Right forelimb (tissue), 1 donor: ENCODE measurements at places on chromosomes 6 and 20.

GRCh38 chr6:137222381-137222780, 3.2 kb upstream of the IFNGR1 start:
- DNase-seq = no peak

DNA sequence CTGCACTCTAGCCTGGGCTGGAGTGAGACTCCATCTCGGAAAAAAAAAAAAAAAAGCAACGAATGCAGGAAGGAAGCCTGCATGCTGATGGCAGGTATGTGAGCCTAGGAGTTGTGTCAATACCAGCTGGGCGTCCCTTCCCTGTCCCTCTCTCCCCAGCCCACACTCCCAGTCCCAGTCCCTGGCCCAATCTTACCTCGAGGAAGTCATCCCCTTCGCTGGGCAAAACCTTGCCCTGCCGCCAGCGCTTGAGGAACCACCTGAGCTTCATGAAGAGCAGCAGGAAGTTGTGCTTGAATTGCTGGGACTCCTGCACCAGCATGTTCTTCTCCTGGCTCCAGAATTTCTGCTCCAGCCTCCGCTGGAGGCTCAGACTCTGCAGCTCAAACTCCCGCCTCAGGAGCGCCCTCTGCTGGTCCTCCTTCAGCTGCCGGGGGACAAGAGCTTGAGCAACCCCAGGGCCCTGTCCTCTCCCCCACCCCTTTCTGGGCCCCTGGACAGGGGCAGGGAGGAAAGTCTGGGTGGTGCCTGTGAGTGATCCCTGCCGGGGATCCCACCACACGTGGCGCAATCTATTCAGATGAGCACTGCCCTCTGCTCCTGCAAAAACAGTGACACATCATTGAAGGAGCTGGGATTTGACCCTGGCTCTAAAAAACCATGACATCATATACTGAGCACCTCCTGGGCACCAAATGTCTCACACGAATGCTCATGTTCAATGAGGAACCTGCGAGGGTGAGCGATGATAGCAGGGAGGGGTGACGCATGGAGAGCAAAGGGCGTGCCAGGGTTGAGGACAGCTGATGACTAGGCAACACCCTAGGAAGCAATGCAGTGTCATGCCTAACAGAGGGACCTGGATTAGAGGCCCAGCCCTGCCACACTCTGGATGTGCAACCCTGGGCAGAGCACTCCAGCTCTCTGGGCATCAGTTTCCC, 35.0 kb upstream of the DSN1 start:
- no peak for DNase-seq

- peak; percentile 80 for DNase-seq
Measured at GRCh38 chr20:41386502-41387427, 20.1 kb upstream of the EMILIN3 start.

DNA sequence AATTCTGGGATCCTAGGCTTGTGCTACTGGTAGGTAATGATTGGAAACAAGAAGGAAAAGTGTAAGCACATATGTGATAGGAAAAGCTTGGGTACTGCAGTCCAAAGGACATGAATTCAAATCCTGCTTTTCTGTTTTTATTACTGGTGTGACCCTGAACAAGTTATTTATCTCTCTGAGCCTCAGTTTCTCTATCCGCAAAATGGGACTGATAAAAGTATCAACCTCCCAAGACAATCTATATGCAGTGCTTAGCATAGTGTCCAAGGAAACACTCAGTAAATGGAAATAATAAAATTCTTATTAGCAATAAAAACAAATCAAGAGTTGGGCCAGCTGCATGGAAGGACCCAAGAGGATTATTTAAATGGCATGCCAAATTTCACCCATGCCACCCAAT, 108.5 kb downstream of the ZMYND8 start:
- DNase-seq = no peak

GRCh38 chr6:133236932-133237331, 4.2 kb upstream of the EYA4 start:
- no peak for DNase-seq

DNA sequence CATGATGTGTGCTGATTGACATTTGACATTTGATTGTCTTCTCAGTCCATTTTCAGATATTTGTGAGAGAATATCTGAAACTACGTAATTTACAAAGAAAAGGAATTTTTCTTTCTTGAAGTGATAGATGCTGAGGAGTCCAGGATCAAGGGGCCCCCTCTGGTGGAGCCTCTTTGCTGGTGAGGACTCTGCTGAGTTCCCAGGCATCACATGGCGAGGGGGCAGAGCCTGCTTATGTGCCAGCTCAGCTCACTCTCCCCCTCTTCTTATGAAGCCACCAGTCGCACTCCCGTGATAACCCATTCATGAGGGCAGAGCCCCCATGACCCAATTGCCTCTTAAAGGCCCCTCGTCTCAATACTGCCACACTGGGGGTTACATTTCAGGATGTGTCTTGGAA, 91.3 kb downstream of the RPP40 start:
- DNase-seq = no peak

DNA sequence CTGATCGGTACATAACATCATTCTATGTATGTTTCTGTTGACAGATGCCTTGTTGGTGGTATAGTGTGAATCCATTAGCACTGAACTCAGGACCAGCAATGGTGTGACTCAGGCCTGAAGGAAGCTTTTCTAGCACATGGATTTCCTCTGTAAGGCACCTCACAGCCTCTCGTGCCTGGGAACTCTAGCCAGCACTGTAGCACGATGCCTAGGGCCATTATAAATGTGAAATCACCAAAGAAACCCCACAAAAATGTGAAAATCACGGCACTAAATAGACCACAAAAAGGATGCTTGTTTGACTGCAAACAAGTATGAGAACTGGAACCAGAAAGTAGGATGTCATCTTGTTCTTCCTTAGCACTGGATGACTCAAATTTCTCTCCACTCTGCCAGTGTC, 63.7 kb upstream of the NKX2-2 start:
- no peak for DNase-seq

- DNase-seq = no peak
Measured at GRCh38 chr6:143098054-143098671, 37.5 kb downstream of the AIG1 start.

DNA sequence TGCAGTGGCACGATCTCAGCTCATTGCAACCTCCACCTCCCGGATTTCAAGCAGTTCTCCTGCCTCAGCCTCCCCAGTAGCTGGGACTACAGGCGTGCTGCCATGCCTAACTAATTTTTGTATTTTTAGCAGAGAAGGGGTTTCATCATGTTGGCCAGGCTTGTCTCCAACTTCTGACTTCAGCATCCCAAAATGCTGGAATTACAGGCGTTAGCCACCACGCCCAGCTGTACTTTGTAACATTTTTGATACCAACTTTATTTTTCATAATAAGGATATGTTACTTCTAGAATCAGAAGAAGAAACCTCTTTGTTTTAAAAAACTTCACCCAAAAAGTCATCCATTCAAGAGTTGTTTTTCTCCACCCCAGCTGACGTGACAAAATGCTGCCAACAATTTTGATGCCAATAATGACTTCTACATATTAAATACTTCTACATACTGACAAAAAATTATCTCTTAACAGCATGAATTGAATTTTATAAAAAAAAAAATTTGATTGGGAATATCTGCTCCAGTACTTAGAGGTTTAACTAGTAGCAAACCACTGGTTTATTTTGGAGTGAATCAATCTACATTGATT, 22.5 kb upstream of the PRIM2 start:
- DNase-seq = no peak

GRCh38 chr6:129672341-129672682, 37.7 kb downstream of the ARHGAP18 start:
- no peak for DNase-seq

DNA sequence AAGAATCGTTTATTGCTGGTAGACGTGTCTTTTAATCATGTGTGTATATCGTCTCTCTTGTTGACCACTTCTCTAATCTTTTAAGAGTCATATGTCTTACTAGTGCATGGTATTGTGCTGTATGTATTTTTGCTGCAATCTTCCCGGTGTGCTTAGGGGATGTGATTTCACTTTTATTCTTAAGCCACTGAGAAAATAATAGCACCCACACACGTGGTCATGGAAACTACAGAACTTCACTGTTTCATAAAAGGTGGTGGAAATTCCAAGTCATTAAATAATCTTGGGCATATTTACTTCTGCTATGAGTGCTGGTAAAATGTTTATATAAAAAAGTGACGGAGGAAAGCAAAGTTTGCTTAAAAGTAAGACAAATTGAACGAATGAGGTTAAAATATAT, 3.0 kb upstream of the CDYL start:
- DNase-seq = no peak

- DNase-seq = no peak
Measured at GRCh38 chr20:59158673-59159072, 4.9 kb upstream of the ZNF831 start.

DNA sequence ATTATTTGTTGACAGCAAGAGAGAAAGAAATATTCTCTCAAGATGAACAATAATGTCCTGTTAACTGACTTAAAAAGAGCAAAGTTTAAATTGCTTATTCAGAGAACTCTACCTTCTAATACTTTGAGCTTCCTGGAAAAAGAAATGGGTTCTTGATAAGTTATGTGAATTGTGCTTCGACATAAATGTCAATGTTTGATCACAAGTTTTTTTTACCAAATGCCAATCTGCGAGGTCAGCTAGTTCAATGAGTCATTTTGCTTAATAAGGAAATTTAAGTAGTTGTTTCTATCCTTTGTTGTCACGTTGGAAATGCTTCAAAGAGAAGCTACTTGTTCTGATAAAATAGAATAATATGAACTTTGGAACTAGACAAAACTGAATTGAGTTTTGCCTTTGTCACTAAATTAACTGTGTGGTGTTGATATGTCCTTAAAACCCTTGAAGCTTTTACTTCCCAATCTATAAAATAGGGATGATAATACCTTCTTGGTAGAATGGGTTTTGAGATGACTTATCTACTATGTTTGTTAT, 642.1 kb upstream of the FLRT3 start:
- DNase-seq = no peak

DNA sequence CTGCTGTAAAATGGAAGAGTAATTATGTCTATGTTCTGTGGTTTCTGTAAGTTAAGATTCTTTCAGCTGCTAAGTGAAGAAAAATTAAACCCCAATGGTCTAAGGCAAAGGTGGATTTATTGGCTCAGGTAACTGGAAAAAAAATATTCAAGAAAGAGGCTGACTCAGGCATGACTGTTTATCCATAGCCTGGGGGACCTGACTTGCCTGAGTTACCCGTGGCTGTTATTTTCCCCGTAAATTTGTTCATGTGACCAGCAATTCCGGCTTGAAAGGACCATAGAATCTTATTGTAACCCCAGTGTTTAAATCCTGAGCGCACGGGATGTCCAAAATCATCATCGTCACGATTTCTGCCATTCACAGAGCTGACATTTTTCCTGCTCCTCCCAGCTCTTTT, 32.3 kb upstream of the SULF2 start:
- no peak for DNase-seq

DNA sequence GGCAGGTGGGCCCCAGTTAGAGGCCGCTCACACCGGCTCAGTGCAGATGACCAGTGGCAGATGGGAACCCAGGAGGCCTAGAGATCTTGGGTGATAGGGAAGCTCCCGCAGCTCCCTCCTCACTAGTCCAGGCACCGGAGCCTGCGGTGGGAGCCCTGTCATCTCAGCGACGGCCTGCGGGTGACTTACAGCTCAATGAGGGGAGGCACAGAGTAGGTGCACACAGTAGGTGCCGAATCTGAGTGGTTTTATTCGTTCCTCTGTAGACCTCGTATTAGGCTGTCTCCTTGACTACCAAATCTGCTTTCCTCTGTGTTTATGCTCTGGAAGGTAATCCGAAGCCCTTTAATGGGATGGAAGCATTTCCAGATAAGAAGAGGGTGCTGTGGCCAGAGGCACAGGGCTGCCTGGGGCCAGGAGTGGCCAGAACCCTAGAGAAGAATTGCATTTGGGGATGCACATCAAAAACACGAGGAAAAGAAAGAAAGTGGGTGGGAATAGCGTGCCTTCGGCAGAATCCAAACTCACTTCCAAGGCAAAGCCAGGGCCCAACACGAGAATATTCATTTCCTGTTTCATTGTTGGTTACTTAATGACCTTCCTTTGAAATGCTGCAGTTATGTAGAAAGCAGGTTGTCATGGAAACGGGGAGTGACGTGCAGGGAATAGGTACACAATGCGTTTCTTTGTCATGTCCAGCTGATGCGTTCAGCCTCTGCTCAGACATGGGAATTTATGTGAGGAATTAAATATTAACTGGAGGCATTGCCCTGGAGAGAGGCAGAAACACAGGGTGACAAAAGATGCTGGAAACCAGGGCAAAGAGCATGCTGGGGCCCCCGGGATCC, 24.7 kb downstream of the MYT1 start:
- DNase-seq = no peak

DNA sequence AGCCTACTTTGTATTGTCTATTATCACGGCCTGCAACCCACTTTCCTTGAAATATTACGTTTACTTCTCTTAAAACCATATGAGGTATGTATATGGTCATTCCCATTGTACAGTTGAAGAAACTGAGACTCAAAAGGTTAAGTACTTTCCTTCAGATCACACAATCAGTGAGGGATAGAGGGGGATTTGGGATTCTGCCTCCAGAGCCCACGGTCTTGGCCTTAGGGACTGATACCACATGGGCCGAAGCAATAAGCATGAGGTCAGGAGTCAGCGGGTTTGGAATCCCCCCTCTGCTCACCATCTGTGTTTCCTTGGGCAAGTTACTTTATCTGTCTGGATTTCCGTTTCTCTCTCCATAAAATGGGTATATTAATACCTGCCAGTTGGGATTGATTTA, 19.4 kb upstream of the EPB41L1 start:
- no peak for DNase-seq

DNA sequence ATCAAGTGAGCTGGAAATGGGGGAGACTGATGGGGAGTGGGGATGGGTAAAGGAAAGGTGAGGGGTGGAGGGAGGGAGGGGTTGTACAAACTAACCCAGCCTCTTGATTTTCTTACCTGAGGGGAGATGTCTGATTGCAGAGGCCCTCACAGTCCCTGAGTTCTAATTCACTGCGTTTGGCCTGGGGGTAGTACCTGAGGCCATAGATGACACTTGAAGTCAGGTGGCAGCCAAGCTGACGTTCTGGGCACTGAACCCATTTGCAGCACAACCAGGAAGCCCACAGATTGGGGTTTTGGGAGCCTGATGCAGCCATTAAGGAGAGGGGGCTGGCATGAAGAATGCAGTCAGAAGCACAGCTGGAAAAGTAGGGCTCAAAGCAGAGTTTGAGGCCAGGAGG, 153.8 kb upstream of the DTNBP1 start:
- no peak for DNase-seq

- DNase-seq = no peak
Measured at GRCh38 chr6:89749918-89750317, 69.7 kb downstream of the MDN1 start.

- no peak for DNase-seq
Measured at GRCh38 chr6:11527274-11527870, 10.2 kb upstream of the TMEM170B start.

- DNase-seq = peak; percentile 68
Measured at GRCh38 chr6:117906958-117907600, at the start of gene SLC35F1. Gene SLC35F1, plus strand, starts transcription at chr6:117907264.

- peak; percentile 74 for DNase-seq
Measured at GRCh38 chr6:37483917-37484785, 15.5 kb downstream of the CCDC167 start.

DNA sequence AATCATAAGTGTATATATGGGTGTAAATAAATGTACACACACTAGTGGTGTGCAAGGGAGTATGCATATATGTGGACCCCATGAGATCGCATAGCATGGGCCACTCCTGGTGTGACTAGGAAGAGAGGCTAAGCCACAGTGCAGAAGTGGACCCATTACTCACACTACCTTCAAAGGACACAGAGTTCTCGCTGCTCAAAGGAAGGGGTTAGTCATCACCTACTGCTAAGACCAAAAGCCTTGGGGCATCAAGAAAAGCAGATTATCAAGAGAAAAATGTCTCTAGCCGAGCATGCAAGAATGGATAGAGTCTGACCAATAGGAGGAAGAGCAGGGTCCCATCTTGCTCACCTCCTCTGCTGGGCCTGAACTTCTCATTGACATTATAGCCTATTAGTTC, 195.5 kb downstream of the MAFB start:
- DNase-seq = no peak
